AG04450 (cell line): ENCODE measurements at places on chromosomes 7 and 10.

- no peak for DNase-seq
Measured at GRCh38 chr7:132735476-132735875, 159.2 kb upstream of the PLXNA4 start.

DNA sequence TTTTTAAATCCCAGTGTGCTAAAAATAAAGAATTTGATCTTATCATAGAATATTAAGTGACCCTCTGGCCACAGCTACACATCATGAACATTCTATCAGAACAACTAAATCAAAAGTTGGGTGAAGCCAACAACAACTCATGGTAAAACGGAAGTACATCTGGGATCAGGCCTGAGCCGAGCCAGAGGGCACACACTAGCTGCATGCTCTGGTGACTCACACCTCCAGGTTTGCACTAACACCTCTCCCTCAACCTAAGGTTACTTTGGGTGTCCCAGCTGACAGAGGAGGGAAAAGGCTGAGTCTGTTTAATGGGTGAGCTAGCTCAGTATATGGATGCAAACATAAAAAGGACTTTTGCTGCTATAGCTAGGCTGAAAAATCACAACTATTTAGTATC, 281.6 kb downstream of the HGF start:
- no peak for DNase-seq

GRCh38 chr7:30598121-30598876, 3.6 kb downstream of the GARS1 start:
- DNase-seq = no peak

GRCh38 chr10:36451391-36451970, 673.9 kb upstream of the ANKRD30A start:
- DNase-seq = no peak

DNA sequence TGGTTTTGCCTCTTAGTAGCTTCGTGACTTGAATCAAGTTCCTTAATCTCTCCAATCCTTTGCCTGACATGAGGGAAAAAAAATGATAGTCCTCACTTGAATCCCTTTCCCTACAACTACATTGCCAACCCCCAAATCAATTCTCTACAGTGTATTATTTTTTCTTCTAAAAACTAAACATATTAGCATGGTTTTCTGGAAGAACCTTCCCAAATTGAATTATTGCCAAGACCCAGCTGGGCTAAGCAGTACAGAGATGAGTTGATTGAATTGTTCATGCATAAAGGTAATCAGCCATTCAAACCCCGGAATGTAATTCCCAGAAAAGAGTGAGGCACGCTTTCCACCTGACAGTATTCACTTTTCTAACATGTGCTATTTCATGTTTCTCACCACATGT, 155.6 kb upstream of the AGR3 start:
- DNase-seq = no peak

DNA sequence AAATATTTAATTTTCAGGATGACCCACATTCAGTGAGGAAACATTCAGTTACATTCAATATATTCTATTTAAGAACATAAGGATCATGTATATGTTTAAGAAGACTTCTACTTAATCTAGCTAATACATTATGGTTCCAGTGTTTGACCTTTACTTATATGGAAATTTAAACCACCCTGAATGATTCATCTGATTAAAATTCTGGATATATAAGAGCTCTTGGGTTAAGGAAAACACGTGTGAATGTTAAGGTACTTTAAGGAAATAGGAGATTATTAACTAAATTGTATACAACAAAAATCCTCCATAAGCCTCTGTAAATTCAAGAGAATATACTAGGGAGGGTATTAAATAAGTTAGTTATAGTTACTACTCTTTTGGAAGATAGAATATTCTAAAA, 40.9 kb downstream of the HDAC9 start:
- DNase-seq = no peak

GRCh38 chr10:48469516-48470020, 135.3 kb downstream of the ARHGAP22 start:
- no peak for DNase-seq

GRCh38 chr10:50614444-50615137, 9.2 kb downstream of the SGMS1 start:
- DNase-seq = no peak

- DNase-seq = no peak
Measured at GRCh38 chr7:25460433-25460832, 232.1 kb upstream of the NPVF start.

GRCh38 chr10:15252396-15252795, 83.9 kb upstream of the NMT2 start:
- DNase-seq = no peak

- DNase-seq = no peak
Measured at GRCh38 chr7:25359471-25360059, 131.3 kb upstream of the NPVF start.

DNA sequence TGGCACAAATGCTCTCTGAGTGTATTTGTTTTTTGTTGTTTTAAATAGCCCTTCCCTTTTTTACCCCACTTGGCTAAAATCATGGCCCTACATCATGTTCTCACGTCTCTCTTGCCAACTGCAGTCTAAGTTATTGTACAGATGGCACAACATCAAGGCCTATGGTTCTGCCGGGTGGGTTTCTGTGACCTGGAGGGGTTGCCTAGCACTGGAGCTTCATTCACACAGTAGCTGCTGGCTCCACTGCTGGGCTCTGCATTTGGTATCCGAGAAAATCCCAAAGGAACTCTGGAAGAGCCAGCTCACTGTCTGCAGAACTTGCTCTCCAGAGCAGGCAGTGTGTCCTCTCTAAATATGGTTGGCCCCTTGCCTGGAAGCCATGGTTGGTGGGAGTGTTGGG, 120.6 kb downstream of the LRRC4 start:
- no peak for DNase-seq

- no peak for DNase-seq
Measured at GRCh38 chr7:105309235-105310169, 79.2 kb downstream of the SRPK2 start.

- DNase-seq = no peak
Measured at GRCh38 chr7:1725766-1726630, 55.9 kb downstream of the ELFN1 start.

DNA sequence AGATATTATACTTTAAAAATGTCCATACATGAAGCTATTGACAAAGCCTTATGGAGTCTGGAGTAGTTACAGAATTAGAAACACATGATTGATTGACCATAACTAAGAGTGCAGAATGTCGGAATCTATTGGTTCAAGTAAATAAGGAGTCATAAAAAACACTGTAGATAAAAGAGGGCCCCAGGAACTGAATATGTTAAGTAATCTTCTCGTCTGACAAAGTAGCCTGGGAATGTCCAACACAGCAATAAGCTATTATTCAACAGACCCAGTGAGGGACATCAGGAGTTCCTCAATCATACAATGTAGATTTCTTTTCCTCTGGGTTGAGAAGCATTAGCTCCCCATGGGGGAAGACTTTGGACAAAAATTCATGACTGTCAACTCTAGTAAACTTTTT, 782.0 kb downstream of the SUGCT start:
- no peak for DNase-seq

DNA sequence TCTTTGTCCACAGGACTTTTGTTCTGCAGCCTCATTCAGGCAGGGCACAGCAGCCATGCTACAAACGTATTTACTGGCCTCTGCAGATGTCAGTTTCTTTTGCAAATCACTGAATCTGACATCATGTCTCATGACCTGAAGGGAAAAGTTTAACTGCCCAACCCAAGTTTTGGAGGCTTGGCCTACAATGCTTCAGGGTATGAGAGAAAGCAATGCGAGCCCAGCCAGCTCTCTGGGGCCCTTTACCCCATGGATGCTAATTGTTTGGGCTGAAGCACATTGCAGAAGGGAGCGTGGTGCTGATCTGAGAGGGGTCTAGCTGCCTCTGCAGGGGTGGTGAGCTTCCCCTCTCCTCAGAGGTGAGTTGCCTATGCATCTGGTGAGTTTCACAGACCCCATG, 179.9 kb upstream of the CXCL12 start:
- no peak for DNase-seq

GRCh38 chr10:84371944-84372343, 43.6 kb downstream of the CCSER2 start:
- DNase-seq = no peak

GRCh38 chr10:110203500-110204455, 3.6 kb upstream of the MXI1 start:
- DNase-seq = no peak

DNA sequence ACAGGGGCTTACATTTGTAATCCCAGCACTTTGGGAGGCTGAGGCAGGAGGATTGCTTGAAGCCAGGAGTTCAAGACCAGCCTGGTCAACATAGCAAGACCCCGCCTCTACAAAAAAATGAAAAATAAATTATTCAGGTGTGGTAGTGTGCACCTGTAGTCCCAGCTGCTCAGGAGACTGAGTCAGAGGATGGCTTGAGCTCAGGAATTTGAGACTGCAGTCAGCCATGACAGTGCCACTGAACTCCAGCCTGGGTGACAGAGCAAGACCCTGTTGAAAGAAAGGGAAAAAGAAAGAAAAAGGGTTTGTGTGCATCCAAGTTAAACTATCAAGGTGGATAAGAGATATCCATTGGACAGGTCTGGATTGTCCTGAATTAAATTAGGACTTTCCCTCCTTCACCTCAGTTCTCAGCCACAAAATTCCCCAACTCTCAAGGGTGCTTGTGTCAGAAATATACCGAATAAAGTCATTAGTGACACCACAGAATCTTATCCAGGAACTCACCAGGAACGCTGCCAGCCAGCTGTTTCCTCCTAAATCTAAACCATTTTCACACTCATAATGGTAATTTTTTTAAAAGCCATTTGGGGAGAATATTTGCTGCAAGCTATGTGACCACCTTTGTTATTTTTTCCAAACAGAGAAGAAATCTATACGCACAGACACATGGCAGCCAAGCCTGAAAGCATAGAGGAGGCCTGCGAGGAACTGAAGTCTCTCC, 12.0 kb downstream of the AFAP1L2 start:
- no peak for DNase-seq

DNA sequence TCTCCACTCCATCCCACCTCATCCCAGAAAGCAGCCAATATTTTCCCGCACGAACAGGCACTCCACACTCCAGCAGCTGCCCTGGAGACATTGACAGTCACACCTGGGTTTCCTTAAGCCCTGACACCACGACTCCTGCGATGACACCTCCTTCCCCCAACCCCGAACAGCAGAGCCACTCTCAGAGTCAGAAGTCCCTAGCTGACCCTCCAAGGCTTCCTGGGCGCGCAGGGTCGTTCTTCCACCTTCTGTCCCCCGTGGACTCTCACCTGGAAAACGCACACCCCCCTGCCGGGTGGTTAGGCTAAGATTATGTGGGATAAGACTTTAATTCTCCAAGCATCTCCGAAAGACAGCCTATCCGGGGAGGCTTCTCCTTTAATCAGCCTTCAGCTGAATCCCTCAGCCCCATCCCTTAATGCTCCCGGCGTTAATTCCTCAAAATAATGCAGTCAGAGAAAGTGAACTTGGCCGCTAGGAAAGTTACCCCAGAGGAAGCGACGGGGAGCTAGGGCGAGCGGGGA, 1.1 kb downstream of the DENND11 start:
- DNase-seq = no peak

GRCh38 chr10:3145366-3145765, 27.2 kb downstream of the PITRM1 start:
- DNase-seq = no peak

GRCh38 chr10:61157182-61157581, 213.2 kb upstream of the RHOBTB1 start:
- no peak for DNase-seq

- no peak for DNase-seq
Measured at GRCh38 chr7:105279688-105280007, 109.1 kb downstream of the SRPK2 start.

DNA sequence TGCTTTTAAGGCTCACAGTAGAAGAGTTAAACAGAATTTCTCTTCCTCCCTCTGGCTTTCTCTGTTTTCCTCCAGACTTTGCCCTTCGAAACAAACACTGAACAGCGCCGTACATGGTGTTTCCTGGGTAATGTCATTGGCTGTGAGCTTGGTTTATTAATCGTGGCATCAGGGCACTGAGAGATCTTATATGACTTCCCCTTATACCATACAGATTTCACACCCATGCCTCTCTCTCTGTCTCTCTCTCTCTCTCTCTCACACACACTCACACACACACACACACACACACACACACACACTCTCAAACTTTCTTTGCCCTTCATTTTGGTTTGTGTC, 195.5 kb downstream of the CREB5 start:
- no peak for DNase-seq

- DNase-seq = no peak
Measured at GRCh38 chr7:153452661-153453060, 599.5 kb upstream of the DPP6 start.

DNA sequence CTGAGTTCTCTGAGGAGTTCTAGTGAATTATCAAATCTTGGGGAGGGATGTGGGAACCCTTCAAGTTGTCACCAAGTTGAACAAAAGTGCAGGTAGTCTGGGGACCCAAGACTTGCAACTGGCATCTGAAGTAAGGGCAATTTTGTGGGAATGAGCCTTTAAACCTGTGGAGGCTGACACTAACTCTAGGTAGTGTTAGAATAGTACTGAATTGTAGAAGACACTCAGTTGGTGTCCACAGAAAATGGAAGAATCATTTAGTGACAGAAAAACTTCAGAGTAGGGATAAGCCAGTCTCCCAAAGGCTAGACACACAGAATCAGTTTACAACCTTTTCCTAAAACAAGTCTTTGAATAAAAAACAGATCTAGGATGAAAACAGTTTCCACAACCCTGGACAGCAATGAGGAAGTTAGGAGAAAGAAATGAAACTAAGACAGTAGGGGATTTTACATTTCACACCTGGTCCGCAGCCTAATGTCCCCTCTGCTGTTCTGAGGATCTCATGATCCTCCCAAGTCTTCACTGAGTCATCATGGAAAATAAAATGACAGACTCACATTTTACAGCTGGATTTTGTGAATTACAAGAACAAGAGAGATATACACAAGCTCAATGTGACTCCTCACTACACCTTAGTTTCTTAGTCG, 23.0 kb upstream of the ING3 start:
- DNase-seq = no peak

DNA sequence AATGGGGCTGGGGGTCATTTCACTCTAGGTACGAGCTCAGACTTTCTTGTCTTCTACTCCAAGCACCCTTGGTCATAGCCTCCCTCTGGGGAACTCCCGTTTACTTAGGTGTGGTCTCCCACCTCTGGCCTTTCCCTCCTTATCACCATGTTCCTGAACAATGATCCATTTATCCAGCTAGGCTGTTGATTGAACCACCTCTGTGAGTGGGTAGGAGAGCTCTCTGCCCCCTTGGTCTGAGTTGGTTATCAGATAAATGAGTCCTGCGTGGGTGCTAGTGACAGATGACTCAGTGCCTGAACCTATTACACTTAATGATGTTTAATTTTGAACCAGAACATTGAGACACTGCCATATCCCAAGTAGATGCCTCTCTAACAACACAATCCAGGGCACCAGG, 9.4 kb downstream of the BLNK start:
- DNase-seq = no peak

GRCh38 chr10:99369126-99369525, 40.0 kb downstream of the CNNM1 start:
- no peak for DNase-seq

GRCh38 chr10:67665491-67665890, 30.5 kb downstream of the CTNNA3 start:
- no peak for DNase-seq
